ENCODE measurements at places on chromosomes 2 and 18. TPM values are rescaled to one million over a fixed set of nuclear protein-coding genes. Genes with fewer than 3 reads are reported as not detected.
A peak's percentile ranks its signal among the peaks of the same experiment; 100 is the strongest.

- DNase-seq, result no peak
Observed at GRCh38 chr18:79208906-79209305, 139.7 kb downstream of the ATP9B start.

GRCh38 chr2:110221938-110222337 lies 9.6 kb upstream of the MTLN start:
- no peak for DNase-seq

GPC1 gene
- 49.0 TPM for polyA plus RNA-seq

RNU2-63P gene
- polyA plus RNA-seq, result not detected

DPP10 gene
- not detected for polyA plus RNA-seq

UNC80 gene
- polyA plus RNA-seq, result 1.3 TPM

- no peak for DNase-seq
Observed at GRCh38 chr2:61090386-61090921, 24.8 kb downstream of the SANBR start.

PROM2 gene
- 0.38 TPM for polyA plus RNA-seq

XIRP2 gene
- polyA plus RNA-seq, result 0.02 TPM

DNA sequence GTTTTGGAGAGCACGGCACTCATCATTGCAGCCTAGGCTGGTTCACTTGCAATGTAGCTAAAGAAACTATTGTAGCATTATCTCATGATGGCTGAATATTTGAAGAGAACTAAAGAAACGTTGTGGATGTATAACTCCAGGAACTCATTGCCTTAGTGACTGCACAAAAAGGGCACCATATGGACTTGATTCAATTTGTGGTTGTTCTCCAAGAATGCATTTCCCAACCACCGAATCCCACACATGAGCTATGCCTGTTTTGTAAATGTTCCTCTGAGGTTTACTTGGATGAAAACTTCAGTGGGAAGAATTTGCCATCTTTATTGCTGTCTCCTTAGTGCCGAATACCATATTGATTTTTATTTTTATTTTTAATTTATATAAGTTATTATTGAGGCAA lies 43.5 kb downstream of the DOK6 start:
- DNase-seq, result no peak

- no peak for DNase-seq
Observed at GRCh38 chr18:9416563-9417072, 58.7 kb upstream of the RALBP1 start.

- DNase-seq, result peak; percentile 9
Observed at GRCh38 chr2:46194856-46195255, 102.4 kb upstream of the EPAS1 start.

DHRS9 gene
- polyA plus RNA-seq, result not detected

GRCh38 chr2:140567734-140568133 lies 1563.1 kb downstream of the LRP1B start:
- DNase-seq, result no peak

DNA sequence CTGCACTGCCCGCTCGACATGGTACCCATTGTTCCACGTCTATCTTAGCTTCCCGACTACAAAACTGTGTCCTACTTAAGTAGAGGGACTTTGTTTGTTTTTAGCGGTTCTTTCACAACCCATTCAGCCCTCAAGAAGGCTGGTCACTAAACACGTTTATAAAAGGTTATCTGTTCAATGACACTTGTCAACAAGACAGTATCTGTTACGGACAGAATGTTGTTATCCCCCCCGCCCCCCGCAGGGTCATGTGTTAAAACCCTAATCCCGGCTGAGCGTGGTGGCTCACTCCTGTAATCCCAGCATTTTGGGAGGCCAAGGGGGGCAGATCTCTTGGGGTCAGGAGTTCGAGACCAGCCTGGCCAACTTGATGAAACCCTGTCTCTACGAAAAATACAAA lies 40.4 kb upstream of the CREG2 start:
- no peak for DNase-seq

GRCh38 chr2:9655441-9656269 lies 24.9 kb upstream of the YWHAQ start:
- no peak for DNase-seq

- DNase-seq, result no peak
Observed at GRCh38 chr2:186542002-186542401, 47.9 kb upstream of the ITGAV start.

TRIM43 gene
- 0.23 TPM for polyA plus RNA-seq

DNA sequence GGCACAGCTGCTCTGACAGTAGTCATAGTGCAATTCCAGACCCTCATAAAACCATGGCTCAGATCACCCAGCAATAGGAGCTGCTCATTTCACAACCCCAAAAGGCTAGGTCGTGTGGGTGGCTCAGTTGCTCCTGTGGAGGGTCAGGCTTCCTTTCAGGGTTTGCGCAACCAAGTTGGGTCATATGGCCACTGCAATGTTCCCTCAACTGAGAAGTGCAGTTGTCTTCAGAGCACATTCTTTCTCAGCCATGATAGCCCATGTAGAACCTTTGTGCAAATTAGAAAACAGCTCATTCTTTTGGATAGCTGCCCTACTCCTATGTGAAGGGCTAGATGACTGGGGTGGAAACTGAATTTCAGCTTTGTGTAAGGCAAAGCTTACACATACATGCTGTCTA lies 3.2 kb downstream of the SERPINB13 start:
- DNase-seq, result no peak

LBX2 gene
- not detected for polyA plus RNA-seq

DNA sequence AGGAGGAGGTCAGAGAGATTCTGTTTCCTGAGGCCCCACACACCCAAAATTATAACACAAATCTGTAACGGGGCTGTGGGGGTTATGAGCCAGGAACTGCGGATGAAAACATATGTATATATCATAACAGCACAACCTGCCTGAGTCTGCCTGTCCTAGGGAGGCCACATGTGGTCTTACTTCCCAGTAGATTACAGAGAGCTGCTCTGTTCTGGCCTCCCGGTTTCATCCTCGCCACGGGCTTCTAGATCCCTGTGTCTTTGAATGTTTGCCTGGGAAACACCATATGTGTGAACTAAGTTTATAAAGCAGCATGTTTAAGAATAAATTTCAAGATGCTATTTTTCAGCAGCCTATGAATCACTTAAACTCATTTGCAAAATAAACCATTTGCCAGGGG lies 124.0 kb downstream of the TMEM200C start:
- DNase-seq, result no peak

- peak; percentile 37 for DNase-seq
Observed at GRCh38 chr18:35635170-35635569, 53.6 kb downstream of the GALNT1 start.

MYOM1 gene
- polyA plus RNA-seq, result 0.08 TPM

GRCh38 chr2:152447897-152448296 lies 112.9 kb downstream of the FMNL2 start:
- DNase-seq, result no peak

GRCh38 chr2:167134381-167135072 lies 246.2 kb downstream of the XIRP2 start:
- DNase-seq, result no peak

DNA sequence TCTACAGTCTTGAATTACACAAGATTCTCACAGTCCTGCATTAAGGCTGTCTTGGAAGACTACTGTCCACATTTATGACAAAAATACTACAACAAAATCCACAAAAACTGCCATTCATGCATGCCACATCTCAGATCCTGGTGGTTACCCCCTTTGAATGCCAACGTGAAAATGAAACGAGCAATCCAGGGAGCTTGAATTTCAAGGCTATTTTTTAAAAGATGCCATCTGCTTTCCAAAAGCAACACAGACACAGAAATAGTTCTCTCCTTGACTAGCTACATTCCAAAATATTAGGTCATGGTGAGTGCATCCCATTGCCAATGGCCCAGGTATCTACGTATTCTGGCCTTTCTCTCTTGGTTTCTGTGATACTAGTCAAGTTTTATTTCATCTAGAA lies 36.3 kb downstream of the IRS1 start:
- DNase-seq, result no peak

DNA sequence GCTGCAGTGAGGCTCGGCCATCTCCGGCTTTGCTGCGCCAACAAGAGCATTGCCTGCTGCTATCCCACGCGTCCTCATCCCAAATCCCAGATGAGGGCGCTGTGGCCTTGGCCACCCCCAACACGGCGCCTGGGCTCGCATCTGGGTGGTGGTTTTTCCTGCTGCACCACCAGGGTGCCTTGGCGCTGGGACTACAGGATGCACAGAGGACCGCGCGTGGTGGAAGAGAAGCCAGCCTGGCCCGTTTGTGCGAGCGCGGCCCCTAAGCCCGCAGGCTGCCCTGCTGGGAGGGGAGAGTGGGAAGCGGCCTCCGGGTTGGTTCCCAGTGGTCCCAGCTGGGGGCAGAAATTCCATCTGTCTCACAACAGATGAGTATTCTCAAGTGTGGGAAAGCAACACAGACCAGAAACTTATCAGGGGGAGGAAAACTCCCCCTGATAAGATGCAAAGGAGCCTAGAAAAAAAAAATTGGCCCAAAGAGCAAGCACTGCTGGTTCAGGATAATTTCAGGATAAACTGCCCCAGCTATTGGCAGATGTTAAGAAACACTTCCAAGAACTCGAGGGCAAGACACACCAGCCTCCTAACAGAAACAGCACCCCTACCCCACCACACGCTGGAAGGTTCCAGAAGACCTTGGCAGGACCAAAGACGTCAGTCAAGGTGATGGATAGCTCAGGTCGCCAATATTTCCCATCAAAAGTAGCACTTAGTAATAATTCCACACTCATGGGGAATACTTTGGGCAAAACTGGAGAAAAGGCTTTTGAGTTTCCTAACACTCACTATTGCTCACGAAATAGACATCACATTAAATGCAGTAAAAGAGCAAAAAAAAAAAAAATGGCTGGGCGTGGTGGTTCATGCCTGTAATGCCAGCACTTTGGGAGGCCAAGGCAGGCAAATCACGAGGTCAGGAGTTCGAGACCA lies 152.1 kb downstream of the PXDN start:
- DNase-seq, result peak; percentile 83

GRCh38 chr2:168087401-168087800 lies 160.0 kb downstream of the STK39 start:
- no peak for DNase-seq

- no peak for DNase-seq
Observed at GRCh38 chr2:24860631-24861030, 59.4 kb downstream of the ADCY3 start.

GRCh38 chr2:134429886-134430285 lies 176.0 kb downstream of the MGAT5 start:
- DNase-seq, result no peak

Data from SK-N-SH (cell line).